ENCODE measurements at places on chromosomes 2 and 18. TPM values are rescaled to one million over a fixed set of nuclear protein-coding genes. Genes with fewer than 3 reads are reported as not detected.

KLHL41 gene
- 0.55 TPM for total RNA-seq

RNF149 gene
- total RNA-seq = 46.9 TPM

TMEM185B gene
- total RNA-seq = 19.7 TPM

CNGA3 gene
- total RNA-seq = not detected

SERPINB11 gene
- total RNA-seq = not detected

GRCh38 chr2:143160732-143161707, 31.8 kb downstream of the ARHGAP15 start:
- H3K4me1 ChIP-seq = peaks cover 76% of the 10 kb centered on the region
- H3K36me3 ChIP-seq = peaks cover 15% of the 10 kb centered on the region
- DNase-seq = no peak
- peak overlapping the region; percentile 14 for H3K27ac ChIP-seq

- no peaks in the 10 kb centered on the region for H3K4me1 ChIP-seq
- no peaks in the 10 kb centered on the region for H3K27me3 ChIP-seq
- H3K27ac ChIP-seq = no peak overlapping the region
- H3K4me3 ChIP-seq = no peak overlapping the region
These were observed 277.5 kb upstream of the DDX18 start for GRCh38 chr2:117537032-117537431.

DNA sequence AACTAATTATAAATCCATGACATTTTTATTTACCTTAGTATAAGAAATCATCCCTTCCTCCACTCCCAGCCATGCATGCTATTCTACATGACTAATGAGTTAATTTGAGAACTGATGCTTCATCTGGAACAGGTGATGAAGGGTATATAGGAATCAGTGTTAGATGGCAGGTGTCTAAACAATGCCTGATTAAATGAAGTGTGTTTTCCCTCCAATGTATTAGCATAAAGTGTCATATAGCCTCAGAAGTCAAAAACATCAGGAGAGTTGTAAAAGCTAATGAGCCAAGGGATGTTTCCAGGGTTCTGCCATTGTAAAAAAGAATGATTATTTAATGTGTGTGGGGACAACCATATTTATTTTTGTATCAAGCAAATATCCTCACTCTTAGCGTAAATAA, 913.8 kb downstream of the DCC start:
- no peak overlapping the region for H3K4me3 ChIP-seq
- H3K36me3 ChIP-seq = no peaks in the 10 kb centered on the region
- no peak overlapping the region for H3K27ac ChIP-seq
- H3K4me1 ChIP-seq = no peaks in the 10 kb centered on the region
- H3K27me3 ChIP-seq = no peaks in the 10 kb centered on the region

GRCh38 chr2:235690082-235690808, 196.4 kb downstream of the AGAP1 start:
- H3K36me3 ChIP-seq = no peaks in the 10 kb centered on the region
- no peaks in the 10 kb centered on the region for H3K4me1 ChIP-seq
- H3K27ac ChIP-seq = no peak overlapping the region
- no peak overlapping the region for H3K4me3 ChIP-seq
- no peak for DNase-seq

DNA sequence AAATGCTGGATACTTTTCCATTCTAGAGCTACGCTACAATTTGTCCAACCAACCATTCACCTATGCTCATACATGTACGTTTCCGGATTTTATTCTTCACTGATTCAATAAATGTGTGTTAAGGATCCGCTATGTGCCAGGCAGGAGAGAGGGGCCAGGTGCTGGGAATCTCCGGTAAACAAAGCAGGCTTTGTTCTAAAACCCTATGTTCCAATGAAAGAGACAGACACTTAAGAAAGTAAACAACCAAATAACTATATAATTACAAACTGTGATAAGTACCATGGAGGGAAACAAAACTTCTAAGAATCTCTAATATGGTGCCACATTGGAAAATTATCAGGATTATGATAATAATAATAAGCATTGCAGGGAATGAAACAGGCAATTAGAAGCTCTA, 22.2 kb upstream of the POMC start:
- no peak for DNase-seq
- no peaks in the 10 kb centered on the region for H3K4me1 ChIP-seq
- no peaks in the 10 kb centered on the region for H3K36me3 ChIP-seq
- H3K27me3 ChIP-seq = peaks cover 6% of the 10 kb centered on the region

- no peak overlapping the region for H3K27ac ChIP-seq
- H3K36me3 ChIP-seq = no peaks in the 10 kb centered on the region
- DNase-seq = no peak
- H3K4me3 ChIP-seq = no peak overlapping the region
- no peaks in the 10 kb centered on the region for H3K27me3 ChIP-seq
These were observed 646.7 kb upstream of the ZNF804A start for GRCh38 chr2:183951630-183952029.

GRCh38 chr2:39902103-39902502, 123.0 kb upstream of the THUMPD2 start:
- H3K4me1 ChIP-seq = no peaks in the 10 kb centered on the region
- DNase-seq = no peak
- H3K4me3 ChIP-seq = no peak overlapping the region
- no peak overlapping the region for H3K27ac ChIP-seq
- peaks cover 4% of the 10 kb centered on the region for H3K27me3 ChIP-seq

GRCh38 chr2:64859312-64860212, 129.6 kb upstream of the SLC1A4 start:
- H3K27ac ChIP-seq = no peak overlapping the region
- H3K4me1 ChIP-seq = peaks cover 4% of the 10 kb centered on the region
- H3K36me3 ChIP-seq = no peaks in the 10 kb centered on the region

DNA sequence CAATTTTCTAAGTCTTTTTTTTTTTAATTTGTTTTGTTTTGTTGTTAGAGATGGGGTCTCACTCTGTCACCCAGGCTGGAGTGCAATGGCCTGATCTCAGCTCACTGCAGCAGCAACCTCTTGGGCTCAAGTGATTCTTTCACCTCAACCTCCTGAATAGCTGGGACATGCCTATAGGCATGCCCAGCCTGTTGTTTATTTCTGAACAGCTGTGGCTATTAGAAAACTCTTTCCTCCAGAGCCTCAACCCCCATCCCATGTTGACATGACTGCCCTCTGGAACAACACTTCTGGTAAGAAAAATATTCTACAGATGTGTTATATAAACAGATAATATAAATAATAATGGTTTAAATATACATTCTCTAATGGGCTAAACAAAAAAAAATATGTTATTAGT, 44.4 kb upstream of the TWSG1 start:
- DNase-seq = no peak
- no peak overlapping the region for H3K27ac ChIP-seq
- H3K4me1 ChIP-seq = no peaks in the 10 kb centered on the region

DNA sequence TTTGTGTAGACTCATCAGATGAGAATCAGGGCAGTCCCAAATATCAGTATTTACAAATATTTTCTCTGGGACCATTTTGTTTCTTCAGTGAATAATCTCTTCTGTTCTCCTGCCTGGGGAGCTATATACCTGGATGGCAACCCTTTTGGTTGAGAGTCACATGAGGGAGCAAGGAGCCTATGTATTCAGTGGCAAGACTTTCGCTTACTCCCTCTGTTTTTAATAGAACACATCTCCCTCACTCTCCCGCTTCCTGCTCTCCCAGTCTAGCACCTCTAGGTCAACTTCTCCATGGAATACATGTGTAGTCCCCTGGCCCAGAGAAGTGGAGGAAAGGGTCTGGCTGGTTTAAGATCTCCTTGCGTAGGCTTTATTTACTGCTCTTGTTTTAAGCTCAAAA, 600.3 kb downstream of the CCDC85A start:
- no peak overlapping the region for H3K27ac ChIP-seq
- no peaks in the 10 kb centered on the region for H3K4me1 ChIP-seq
- no peak overlapping the region for H3K4me3 ChIP-seq
- H3K27me3 ChIP-seq = no peaks in the 10 kb centered on the region

- no peak overlapping the region for H3K4me3 ChIP-seq
- peaks cover 66% of the 10 kb centered on the region for H3K4me1 ChIP-seq
- H3K27me3 ChIP-seq = no peaks in the 10 kb centered on the region
- peaks cover 2% of the 10 kb centered on the region for H3K36me3 ChIP-seq
- H3K27ac ChIP-seq = no peak overlapping the region
- DNase-seq = no peak
These were observed 12.1 kb downstream of the SERTAD2 start for GRCh38 chr2:64641599-64641998.

- no peak overlapping the region for H3K4me3 ChIP-seq
- peak; percentile 63 for DNase-seq
- peaks cover 35% of the 10 kb centered on the region for H3K4me1 ChIP-seq
- H3K36me3 ChIP-seq = peaks cover 3% of the 10 kb centered on the region
- H3K27me3 ChIP-seq = no peaks in the 10 kb centered on the region
- no peak overlapping the region for H3K27ac ChIP-seq
These were observed 38.5 kb downstream of the KCTD18 start for GRCh38 chr2:200471324-200471848.

DNA sequence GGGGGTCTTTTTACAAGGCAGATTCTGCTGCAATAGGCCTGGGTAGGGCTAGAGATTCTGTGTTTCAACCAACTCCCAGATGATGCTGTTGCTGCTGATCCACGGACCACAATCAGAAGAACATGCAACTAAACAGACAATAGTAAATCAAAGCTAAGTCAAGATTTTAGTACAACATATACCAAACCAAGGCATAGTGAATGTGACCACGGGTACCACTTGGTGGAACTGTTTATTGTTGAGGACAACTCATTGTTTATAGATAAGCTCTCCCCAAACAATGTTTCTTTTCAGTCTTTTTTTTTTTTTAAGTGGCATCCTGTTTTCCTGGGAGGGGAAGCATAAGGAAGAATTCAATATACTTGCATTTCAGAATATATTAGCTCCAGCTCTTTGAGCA, 36.0 kb upstream of the DARS1 start:
- H3K36me3 ChIP-seq = no peaks in the 10 kb centered on the region
- H3K27ac ChIP-seq = no peak overlapping the region
- no peak overlapping the region for H3K4me3 ChIP-seq
- DNase-seq = no peak
- H3K27me3 ChIP-seq = no peaks in the 10 kb centered on the region

DNA sequence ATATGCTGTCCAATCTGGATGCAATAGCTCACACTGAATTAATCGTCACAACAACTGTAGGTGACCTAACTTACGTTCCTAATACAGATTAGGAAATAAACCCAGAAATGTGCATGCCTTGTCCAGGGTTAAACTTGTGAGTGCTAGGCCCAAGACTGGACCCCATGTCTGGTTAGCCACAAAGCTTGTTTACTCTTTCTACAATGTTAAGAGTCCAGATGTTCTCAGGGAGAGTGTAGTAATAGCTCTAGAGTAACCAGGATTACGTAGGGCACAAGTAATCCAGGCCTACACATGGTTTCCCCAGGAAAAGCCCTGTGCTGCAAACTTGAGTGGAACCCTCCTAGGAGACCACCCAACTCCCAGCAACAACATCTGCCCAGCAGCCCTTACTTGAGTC, 26.2 kb downstream of the TRIB2 start:
- no peak for DNase-seq
- H3K4me3 ChIP-seq = no peak overlapping the region
- no peaks in the 10 kb centered on the region for H3K27me3 ChIP-seq
- H3K4me1 ChIP-seq = peaks cover 4% of the 10 kb centered on the region
- H3K36me3 ChIP-seq = peaks cover 27% of the 10 kb centered on the region
- H3K27ac ChIP-seq = no peak overlapping the region

DNA sequence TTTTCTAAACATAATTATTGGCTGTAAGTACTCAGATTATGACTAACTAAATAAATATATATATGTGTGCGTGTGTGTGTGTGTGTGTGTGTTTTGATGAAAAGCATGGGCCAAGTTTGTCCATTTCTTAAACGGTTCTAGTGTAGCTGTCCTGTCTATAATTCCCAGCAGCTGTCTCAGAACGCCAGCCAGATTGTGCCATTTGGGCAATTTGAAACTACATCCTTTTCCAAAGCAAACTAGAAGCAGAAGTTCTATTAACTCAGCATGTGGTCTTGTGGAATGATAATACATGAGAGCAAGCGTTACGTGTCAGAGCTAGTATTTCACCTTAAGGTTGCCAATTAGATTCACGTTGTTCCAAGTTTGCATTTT, 1.7 kb downstream of the ARHGAP28 start:
- H3K27me3 ChIP-seq = peaks cover 10% of the 10 kb centered on the region
- H3K4me1 ChIP-seq = peaks cover 5% of the 10 kb centered on the region
- H3K36me3 ChIP-seq = no peaks in the 10 kb centered on the region
- no peak for DNase-seq
- H3K27ac ChIP-seq = no peak overlapping the region

- H3K27ac ChIP-seq = no peak overlapping the region
- no peak for DNase-seq
- H3K4me1 ChIP-seq = no peaks in the 10 kb centered on the region
- no peak overlapping the region for H3K4me3 ChIP-seq
- H3K36me3 ChIP-seq = no peaks in the 10 kb centered on the region
- no peaks in the 10 kb centered on the region for H3K27me3 ChIP-seq
These were observed 1268.3 kb upstream of the ACVR2A start for GRCh38 chr2:146576339-146577111.

GRCh38 chr2:28319118-28320008, 73.3 kb upstream of the FOSL2 start:
- no peak overlapping the region for H3K27ac ChIP-seq
- DNase-seq = no peak
- no peak overlapping the region for H3K4me3 ChIP-seq
- H3K36me3 ChIP-seq = peaks cover 1% of the 10 kb centered on the region
- no peaks in the 10 kb centered on the region for H3K4me1 ChIP-seq

GRCh38 chr18:77081390-77081778, 51.2 kb downstream of the MBP start:
- no peaks in the 10 kb centered on the region for H3K27me3 ChIP-seq
- no peak for DNase-seq
- H3K36me3 ChIP-seq = peaks cover 13% of the 10 kb centered on the region
- H3K4me1 ChIP-seq = peaks cover 81% of the 10 kb centered on the region
- H3K27ac ChIP-seq = peak overlapping the region; percentile 69
- no peak overlapping the region for H3K4me3 ChIP-seq

- no peaks in the 10 kb centered on the region for H3K36me3 ChIP-seq
- no peak overlapping the region for H3K27ac ChIP-seq
- no peaks in the 10 kb centered on the region for H3K27me3 ChIP-seq
- H3K4me1 ChIP-seq = no peaks in the 10 kb centered on the region
These were observed 226.2 kb downstream of the ASXL3 start for GRCh38 chr18:33804258-33804657.

Data from activated CD4-positive, alpha-beta memory T cell treated with anti-CD3 and anti-CD28 coated beads for 36 hours (primary cell).